Stimulated activated CD4-positive, alpha-beta T cell treated with anti-CD3 and anti-CD28 coated beads, Interleukin-1b, Interleukin-23, amount 100 ng/mL, for 1 hour (primary cell): ENCODE measurements at places on chromosomes 3 and 15.

DNA sequence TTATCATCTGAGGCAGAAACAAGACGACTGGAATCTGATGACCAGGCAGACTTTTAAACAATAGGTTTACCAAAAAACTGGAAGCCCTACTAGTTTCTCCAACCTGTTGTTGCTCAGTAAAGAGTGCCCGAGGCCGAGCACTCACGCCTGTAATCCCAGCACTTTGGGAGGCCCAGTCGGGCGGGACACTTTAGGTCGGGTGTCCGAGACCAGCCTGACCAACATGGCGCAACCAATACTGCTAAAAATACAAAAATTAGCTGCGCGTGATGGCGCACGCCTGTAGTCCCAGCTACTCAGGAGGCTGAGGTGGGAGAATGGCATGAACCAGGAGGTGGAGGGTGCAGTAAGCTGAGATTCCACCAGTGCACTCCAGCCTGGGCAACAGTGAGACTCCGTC lies 1.1 kb upstream of the WDR5B start:
- DNase-seq = no peak

- DNase-seq = no peak
Observed at GRCh38 chr3:43348852-43349574, 62.7 kb downstream of the SNRK start.

DNA sequence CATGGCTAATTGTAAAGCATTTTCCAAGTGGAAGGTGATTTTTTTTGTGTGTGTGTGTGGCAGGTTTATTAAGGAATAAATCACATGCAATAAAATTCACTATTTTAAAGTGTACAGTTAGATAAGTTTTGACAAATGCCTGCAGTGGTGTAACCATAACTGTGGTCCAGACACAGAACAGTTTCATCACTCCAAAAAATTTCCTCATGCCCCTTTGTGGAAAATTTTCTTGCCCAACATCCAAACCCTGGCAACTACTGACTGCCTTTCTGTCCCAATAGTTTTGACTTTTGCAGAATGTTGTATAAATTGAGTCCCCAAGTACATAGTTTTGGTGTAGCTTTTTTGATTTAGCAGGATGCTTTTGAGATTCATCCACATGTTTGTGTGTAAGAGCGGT lies 135.1 kb upstream of the KLHL25 start:
- no peak for DNase-seq

DNA sequence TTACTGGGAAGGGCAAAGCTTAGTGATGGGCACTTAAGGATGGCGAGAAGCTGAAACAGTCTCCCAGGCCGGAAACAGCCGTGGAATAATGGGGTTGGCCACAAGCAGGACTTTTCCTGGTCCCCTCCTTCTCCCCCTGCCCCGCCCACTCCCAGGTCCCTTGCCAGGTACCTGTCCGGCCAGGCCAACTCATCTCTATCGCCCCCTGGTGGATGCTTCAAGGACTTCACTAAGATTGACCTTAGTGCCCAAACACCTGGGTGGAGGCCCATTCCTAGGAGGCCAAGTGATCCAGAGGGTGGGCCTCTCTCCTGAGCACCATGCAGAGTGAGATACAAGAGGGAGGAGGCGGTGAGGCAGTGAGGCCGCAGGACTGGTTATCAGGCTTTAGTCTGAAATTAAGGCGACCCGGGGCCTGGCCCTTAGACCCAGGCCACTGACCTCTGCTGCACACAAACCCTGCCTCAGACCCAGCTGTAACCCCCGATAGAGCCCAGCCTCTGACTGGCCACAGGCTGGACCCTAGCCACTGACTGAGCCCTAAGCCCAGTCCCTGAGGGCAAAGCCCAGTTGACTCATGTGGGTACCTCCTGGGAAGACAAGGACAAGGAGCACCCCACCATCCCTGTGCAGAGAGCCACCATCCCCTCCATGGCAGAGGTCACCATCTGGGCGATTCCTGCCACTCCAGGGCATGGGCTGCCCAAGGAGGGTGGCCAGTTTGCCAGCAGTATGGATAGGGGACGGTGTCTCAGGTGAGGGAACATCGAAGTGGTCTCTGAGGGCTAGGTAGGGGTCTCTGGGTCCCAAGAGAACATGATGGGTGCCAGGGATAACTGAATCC lies 37.6 kb downstream of the VIPR1 start:
- DNase-seq = peak; percentile 20

GRCh38 chr3:55367384-55367783 lies 119.7 kb downstream of the WNT5A start:
- DNase-seq = no peak

GRCh38 chr3:104846270-104846669 lies 520.4 kb upstream of the ALCAM start:
- no peak for DNase-seq

- DNase-seq = no peak
Observed at GRCh38 chr3:4207672-4208071, 95.5 kb upstream of the SETMAR start.

- no peak for DNase-seq
Observed at GRCh38 chr15:65385870-65386258, 8.1 kb upstream of the IGDCC3 start.

DNA sequence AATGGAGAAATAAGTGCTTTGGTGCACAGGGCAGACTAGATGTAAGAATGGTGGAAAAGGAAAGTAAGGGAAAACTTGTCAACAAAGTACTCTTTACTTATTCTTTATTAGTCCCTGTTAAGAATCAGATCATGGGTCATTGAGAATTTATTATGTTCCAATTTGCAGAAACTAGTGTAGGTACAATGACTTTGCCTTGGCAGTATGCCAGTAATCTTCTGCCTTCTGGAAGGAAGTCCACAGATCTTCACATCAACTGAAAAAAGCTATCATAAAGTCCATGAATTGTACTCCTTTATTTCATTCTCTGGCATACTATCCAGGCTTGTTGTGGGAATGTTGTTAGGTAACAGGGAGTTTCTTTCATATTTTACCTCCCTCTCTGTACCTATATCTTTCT lies 88.2 kb upstream of the FLNB start:
- no peak for DNase-seq

- no peak for DNase-seq
Observed at GRCh38 chr3:191372122-191372521, 41.8 kb upstream of the UTS2B start.

GRCh38 chr3:34895841-34896240 lies 743.5 kb upstream of the ARPP21 start:
- DNase-seq = no peak

DNA sequence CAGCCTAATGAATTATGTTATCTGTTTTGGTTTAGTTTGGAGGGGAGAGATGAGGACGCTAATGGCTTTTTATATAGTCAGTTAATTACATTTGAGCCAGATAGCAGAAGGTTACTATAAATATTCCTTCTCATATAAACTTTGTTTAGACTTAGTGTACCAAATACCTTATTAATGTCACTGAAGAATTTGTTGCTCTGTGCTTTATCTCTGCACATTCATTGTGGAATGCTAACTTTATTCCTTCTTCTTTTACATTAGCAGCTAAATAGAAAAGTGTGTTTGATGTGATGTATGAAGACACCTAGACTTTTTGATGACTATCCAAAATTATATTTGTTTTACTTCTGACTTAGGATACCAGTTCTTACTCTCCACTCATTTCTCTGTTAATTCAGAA lies 105.2 kb downstream of the EPHA3 start:
- no peak for DNase-seq

GRCh38 chr15:68802373-68802772 lies 18.3 kb downstream of the ANP32A start:
- DNase-seq = no peak

DNA sequence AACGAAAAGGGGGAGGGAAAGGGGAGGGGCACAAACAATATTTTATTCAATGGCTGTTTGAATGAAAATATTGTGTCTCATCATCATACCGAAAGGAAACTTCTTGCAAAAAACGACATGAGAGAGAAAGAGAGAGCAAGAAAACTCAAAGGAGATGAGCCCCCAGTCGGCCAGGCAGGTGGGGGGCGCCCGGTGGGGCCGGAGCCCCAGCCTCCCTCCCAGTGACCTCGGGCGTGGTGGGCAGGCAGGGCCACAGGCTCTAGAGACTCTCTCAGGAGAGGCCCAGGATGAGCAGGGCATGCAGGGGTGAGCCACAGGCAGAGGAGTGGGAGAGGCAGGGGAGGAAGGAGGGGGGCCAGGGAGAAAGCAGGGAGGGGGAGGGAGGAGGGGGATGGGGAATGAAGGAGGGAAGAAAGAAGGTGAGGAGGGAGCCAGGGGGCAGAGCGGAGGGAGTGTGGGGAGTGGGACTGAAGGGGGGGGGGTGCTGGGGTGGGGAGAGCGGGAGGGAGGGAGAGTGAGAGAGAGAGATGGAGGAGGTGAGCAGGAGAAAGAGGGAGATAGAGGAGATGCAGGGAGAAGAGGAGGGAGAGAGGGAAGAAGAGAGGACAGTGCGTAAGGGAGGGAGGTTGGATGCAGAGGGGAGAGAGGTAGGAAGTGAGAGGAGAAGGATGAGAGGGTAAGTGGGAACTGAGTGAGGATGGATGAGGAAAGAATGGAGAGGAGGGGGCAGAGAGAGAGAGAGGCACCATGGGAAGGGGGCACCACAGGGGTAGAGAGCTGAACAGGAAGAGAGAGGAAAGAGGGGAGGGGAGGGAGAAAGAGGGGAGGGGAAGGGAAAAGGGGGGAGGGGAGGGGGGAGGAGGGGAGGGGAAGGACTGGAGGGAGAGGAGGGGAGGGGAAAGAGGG lies 14.1 kb upstream of the TMEM115 start:
- no peak for DNase-seq

DNA sequence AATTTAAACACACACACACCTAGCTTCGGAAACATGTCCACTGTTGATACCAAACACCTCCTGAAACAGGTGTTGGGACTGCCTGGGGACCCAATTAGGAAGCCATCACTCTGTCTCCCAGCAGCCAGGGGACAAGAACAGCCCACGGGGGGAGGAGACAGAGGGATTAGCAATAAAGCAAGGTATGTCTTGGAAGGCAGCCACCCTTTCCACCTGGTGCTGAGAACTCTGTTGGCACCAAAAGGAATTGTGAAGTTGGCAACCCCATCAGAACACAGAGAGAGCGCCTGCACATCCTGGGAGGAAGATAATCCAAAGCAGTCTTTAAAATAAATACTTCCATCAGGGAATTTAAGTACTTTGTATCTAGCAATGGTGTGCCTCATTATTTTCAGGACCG lies 111.0 kb downstream of the ADAMTS17 start:
- no peak for DNase-seq

DNA sequence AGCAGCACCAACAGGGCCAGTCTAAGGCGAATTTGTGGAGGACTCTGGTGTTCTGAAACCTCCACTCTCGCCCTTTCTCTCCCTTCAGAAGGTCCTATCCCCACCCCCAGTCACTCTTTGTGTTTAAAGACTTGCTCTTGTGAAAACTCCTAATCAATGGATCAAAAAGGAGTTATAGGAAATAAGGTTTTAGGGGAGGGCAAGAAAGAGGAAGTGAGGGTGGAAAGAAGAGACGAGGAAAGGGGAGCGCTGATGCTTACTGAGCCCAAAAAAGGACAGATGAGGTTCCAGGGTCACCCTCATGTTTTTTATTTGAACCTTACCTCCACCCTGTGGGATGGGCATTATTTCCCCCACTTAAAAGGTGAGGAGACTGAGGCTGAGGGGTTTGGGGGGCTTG lies 70.0 kb upstream of the SLC6A11 start:
- no peak for DNase-seq

DNA sequence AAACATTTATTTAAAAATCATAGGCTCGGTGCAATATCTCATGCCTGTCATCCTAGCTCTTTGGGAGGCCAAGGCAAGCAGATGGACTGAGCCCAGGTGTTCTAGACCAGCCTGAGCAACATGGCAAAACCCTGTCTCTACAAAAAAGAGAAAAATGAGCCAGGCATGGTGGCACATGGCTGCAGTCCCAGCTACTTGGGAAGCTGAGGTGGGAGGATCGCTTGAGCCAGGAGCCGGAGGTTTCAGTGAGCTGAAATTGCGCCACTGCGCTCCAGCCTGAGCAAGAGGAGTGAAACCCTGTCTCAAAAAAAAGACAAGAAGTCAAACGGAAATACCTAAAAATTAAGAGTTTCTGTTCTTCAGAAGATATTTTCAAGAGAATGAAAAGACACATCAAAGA lies 122.3 kb downstream of the RSL24D1 start:
- no peak for DNase-seq

GRCh38 chr3:31804251-31805051 lies 176.6 kb downstream of the OSBPL10 start:
- no peak for DNase-seq

DNA sequence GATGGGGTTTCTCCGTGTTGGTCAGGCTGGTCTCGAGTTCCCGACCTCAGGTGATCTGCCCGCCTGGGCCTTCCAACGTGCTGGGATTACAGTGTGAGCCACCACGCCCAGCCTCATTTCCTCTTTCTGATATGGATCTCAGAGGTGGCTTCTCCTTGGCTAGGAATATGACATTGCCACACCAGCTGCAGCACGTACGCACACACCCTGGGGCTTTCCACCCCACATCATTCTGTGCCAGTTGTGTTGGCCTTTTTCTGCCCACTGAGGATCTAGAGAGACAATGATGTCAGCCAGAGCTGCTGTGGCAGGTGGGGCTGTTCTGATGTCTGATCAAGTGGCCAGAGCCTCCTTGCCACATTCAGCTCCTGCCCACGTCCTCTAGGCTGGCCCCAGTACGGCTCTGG lies 29.0 kb downstream of the TMEM45A start:
- DNase-seq = no peak

- no peak for DNase-seq
Observed at GRCh38 chr3:189516039-189516438, 115.2 kb upstream of the TP63 start.

- DNase-seq = no peak
Observed at GRCh38 chr15:91711384-91712033, 142.0 kb upstream of the SLCO3A1 start.

DNA sequence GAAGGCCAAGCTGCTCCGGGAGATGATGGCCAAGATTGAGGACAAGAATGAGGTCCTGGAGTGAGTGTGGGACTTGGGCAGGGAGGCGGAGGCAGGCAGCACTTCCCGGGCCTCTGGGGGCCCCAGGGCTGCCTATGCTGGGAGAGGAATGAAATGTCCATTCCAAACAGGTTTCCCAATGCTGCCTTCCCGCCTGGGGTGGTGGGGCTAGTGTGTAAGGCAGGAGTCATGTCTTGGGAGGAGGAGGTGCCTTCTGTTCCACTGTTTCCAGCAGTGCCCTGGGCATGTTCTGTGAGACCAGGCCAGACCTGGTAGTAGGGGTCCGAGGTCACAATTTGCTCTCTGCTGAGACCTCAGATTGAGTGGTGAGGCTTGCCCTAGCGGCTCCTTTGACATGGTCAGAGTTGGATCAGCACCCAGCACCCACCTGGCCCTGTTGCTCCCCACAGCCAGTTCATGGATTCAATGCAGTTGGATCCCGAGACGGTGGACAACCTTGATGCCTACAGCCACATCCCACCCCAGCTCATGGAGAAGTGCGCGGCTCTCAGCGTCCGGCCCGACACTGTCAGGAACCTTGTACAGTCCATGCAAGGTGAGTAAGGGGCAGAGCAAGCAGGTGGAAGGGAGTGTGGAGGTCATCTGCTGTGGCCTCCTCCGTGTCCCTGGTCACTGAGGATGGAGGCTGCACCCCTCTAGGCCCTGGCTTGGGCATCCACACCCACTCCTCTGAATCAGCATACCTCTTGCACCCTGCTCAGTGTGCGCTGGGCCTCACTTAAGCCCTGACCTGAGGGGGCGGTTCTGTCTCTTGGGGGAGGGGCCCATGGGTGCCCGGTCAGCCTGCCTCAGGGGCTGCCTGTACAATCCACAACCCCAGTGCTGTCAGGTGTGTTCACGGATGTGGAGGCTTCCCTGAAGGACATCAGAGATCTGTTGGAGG lies 27.3 kb downstream of the PTPN23 start:
- DNase-seq = no peak

- no peak for DNase-seq
Observed at GRCh38 chr15:64621056-64621455, 154.3 kb downstream of the RBPMS2 start.

- DNase-seq = no peak
Observed at GRCh38 chr3:29331035-29331434, 50.2 kb downstream of the RBMS3 start.
